ENCODE measurements at places on chromosomes 3 and 15.
A peak's percentile ranks its signal among the peaks of the same experiment; 100 is the strongest.

DNA sequence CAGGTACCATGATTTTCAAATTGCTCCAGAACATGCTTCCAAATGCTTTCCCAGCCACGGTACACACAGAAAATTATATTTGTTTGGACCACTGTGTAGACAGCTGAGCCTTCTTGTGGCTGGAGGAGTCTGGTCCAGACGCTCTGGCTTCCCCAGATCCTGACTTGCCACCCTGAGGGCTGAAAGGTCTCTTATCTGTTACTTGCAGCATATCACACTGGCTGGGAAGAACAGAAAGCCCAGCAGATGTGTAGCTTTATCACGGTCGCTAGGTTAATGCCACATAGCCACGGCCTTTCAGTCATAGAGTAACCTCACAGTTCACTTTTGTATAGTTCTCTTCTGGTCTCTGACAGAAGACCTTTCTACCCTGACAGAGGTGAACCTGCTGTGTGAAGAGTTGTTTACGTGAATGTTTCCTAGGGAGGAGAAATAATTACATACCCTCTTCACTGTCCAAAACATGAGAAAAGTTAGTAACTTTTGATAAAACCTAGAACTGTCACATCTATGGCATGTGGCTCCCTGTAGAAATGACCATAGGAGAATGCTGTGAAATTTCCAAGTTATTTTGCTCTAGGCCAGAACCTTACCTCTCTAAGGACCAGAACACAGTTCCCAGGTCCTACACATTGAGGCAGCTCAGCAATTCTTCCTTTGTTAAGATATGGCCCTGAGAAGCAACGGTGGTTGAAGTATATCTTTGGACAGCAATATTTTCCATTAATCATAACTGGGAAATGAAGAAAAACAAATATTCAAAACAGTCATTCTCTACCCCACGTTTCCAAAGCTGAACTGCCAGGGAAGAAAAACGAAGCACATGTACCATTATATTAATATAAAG lies 15.8 kb upstream of the STIMATE start:
- DNase-seq = peak; percentile 96

GRCh38 chr3:193815246-193816027 lies 222.4 kb downstream of the OPA1 start:
- no peak for DNase-seq

GRCh38 chr3:177603148-177603603 lies 405.9 kb upstream of the TBL1XR1 start:
- peak; percentile 55 for DNase-seq

DNA sequence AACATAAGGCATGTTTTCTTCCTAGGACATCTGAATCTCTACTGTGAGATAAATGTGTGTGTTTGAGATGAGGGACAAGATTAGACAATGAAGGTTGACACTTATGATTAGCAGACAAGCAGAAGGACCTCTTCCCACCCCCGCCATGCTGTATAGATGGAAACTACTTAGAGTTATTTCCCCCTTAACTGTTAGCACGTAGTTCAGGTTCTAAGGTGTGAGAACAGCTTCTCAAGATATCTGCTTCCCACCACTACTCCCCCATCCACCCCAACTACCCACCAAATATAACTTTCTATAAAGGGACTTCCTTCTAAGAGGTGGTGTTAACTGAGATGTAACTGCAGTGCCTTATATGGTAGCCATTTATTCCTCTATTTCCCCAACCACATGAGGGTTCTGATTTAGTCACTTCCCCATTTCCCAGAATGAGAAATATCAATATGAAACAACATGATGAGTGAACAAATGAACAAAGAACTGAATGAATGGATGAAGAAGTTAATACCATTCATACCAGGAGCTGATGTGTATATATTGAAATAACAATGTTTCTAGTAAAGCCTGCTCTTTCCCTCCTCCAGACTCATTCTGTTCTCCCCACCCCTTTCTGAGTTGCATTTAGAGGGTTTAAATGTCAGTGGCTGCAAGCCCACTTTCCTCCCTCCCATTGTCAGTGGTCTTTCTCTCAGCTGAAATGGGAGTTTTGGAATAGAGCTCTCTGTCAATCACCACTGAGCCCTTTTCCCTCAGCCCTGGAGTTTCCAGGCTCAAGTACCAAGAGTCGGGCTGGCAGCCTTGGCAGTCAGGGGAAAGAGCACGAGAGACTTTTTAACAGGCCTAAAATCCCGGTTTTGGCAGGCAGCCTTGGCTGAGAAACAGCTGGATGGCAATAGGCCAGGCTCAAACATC lies 7.7 kb upstream of the RFTN1 start:
- DNase-seq = no peak

- DNase-seq = no peak
Observed at GRCh38 chr3:94616833-94617232, 554.0 kb downstream of the NSUN3 start.

- DNase-seq = no peak
Observed at GRCh38 chr3:87077355-87077754, 86.4 kb upstream of the VGLL3 start.

DNA sequence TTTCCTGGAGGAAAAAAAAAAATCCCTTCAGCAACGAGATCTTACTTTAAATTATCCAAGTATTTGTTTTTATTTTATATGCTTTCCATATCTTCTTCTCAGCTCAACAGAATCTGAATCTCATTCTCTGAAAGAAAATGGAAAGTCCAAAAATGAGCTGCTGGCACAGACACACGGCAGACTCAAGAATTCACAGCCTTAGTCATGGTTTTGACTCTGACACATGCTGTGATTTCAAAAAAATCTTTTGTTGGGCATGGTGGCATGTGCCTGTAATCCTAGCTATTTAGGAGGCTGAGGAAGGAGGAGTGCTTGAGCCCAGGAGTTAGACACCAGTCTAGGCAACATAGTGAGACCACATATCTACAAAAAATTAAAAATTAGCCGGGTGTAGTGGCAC lies 565.0 kb downstream of the MAGI1 start:
- no peak for DNase-seq

GRCh38 chr15:81473177-81473576 lies 99.2 kb upstream of the TMC3 start:
- DNase-seq = no peak

DNA sequence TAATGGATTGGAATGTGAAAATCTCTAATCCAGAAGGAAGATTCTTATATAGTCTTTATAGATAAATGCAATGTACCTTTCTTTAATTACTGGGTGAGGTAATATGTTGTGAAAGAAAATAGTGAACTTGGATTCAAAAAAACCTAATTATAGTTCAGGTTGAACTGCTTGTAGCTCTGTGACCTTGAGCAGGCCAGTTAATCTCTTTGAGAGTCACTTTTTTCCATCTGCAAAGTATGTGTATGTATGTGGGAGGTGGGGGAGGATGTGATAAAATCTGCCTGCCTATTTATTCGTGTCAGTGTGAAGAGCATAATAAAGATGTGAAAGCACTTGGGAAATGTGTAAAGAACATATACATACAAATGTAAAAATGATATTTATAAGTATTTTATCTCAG lies 34.4 kb downstream of the GLCE start:
- peak; percentile 16 for DNase-seq

- no peak for DNase-seq
Observed at GRCh38 chr3:95184038-95184437, 1121.2 kb downstream of the NSUN3 start.

GRCh38 chr15:63502137-63502766 lies 2.1 kb upstream of the USP3 start:
- no peak for DNase-seq

- DNase-seq = peak; percentile 62
Observed at GRCh38 chr15:101188637-101189408, 63.0 kb downstream of the CHSY1 start.

- no peak for DNase-seq
Observed at GRCh38 chr15:34203936-34204335, 6.0 kb downstream of the KATNBL1 start.

DNA sequence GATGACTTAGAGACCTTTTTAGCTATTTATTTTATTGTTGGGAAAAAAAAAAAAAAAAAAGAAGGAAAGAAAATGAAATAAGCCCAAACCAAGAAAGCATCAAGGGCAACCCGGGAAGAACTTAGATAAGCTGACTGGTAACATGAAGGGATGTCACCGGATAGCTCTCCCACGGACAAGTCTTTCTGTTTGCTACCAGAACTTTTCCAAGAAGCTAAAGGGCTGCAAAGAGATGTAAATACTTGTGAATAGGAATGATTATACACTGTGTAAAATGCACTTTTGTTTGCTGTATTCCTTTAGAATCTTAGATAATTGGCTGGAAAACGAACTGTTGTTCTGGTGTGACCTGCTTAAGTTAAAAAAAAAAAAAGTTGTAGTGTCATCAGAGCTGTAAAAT lies 2.8 kb downstream of the FOXB1 start:
- no peak for DNase-seq

GRCh38 chr3:100097919-100098783 lies 16.1 kb downstream of the FILIP1L start:
- DNase-seq = no peak

GRCh38 chr15:72474466-72474911 lies 359 bp downstream of the ARIH1 start:
- DNase-seq = peak; percentile 49

GRCh38 chr3:15102256-15102655 lies 3.3 kb upstream of the RBSN start:
- peak; percentile 62 for DNase-seq

- DNase-seq = peak; percentile 11
Observed at GRCh38 chr3:23567917-23568316, 237.8 kb upstream of the UBE2E1 start.

DNA sequence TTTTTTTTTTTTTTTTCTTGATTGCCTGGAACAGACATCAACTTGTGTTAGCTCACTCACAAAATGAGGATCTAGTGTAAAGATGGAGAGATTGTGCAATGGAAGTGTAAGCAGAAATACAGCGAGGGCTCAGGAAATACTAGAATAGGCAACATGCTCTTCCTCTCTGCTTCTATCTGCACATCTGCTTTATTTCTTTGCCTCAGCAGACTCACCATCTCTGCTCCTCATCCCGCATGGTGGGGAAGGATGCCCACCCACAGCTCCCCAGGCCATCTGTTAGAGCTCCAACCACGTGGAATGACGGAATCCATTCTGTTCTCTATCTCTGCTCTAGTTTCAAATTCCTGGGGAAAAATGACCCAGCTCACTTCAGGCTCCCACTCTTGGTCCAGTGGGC lies 128.0 kb upstream of the ADAMTS9 start:
- DNase-seq = no peak

DNA sequence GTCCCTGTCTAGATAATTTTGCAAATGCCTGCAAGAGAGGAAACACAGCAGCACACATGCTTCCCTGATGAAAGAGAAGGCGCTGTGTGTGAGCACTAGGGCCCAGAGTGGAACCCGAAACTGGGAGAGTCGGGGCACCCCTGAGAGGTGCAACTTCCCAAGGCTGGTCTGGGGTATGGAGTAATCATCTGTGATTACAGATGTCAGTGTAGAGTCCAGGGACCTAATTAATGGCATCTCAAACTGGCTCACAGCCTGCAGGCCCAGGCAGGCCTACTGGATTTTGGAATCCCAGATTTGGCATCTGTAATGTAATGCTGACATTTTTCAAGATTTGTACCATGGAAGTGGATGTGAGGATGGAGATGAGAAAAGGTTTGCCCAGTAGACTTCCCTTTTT lies 29.4 kb downstream of the PGPEP1L start:
- no peak for DNase-seq

GRCh38 chr3:156233876-156234275 lies 113.5 kb downstream of the KCNAB1 start:
- DNase-seq = no peak

GRCh38 chr15:91885714-91886270 lies 32.3 kb downstream of the SLCO3A1 start:
- DNase-seq = peak; percentile 29

DNA sequence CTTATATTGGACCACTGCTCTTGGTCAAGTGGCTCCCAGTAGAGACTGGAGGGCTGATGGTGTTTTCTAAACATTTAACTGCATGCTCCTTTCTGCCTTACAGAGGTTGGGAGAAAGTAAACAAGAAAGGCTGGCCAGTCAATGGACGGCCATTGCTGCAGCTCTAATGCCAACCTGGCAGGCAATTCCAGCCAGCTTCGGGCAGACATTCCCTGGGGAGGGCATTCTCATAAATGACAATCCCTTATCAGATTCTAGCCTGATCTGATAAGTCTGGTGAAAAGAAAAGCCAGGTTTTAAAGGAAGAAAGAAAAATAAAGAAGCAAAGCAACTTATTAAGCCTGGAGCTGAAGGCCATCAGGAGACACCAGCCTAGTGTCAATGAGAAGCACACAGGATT lies 60.7 kb downstream of the FRMD4B start:
- no peak for DNase-seq

DNA sequence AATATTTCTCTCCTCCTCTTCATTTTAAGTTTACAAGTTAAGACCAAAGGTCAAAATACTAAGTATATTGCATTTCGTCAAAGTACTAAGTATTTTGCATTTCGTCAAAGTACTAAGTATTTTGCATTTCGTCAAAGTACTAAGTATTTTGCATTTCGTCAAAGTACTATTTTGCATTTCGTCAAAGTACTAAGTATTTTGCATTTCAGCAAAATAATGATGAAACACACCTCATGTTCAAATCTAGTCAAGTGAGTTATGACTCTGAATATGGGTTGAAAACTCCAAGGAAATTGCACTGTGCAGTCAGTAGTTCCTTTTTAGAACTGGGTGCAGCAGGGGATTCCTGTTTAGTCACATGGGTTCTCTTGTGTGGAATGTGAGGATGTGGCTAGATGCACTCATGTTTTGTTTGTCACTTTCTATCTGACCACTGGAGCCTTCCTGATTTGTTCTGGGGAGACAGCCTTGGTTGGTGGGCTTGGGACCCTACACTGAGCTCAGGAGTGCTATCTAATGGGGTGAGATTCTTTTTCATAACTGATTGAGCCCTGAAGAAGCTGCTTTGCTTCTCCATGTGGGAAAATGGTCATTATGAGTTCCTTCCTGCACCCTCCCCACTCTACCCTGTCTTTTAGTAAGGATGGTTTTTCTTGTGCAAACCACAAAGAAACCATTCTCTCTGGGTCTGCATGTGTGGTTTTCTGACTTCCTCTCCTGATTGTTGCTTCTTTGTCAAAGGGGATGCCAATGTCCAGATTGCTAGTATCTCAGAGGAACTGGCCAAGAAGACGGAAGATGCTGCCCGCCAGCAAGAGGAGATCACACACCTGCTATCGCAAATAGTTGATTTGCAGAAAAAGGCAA lies 73.4 kb downstream of the CCK start:
- peak; percentile 70 for DNase-seq

DNA sequence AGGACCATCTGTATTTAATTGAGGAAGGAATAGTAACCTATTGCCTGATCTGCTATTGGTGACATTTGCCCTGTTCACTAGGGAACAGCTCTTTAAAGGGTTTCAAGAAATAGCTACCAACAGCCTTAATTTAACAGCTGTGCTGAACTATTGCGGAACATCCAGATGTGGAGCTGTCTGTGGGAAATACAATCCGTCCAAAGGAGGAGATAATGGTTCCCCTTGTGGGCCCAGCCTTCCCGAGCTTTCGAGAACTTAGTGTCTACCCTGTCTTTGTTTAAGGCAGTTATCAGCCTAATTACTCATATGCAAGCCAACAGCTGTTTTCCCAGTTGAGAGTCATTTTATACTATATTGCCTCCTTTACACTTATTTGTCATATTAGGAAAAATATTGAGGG lies 398.6 kb downstream of the WDR72 start:
- DNase-seq = no peak

- DNase-seq = no peak
Observed at GRCh38 chr15:57697588-57697987, 8.9 kb upstream of the POLR2M start.

- DNase-seq = no peak
Observed at GRCh38 chr3:183586477-183586876, 31.0 kb upstream of the KLHL6 start.
